ENCODE measurements at places on chromosomes 6 and 20. TPM values are rescaled to one million over a fixed set of nuclear protein-coding genes. Genes with fewer than 3 reads are reported as not detected.

Gene CST2
- not detected for total RNA-seq

DNA sequence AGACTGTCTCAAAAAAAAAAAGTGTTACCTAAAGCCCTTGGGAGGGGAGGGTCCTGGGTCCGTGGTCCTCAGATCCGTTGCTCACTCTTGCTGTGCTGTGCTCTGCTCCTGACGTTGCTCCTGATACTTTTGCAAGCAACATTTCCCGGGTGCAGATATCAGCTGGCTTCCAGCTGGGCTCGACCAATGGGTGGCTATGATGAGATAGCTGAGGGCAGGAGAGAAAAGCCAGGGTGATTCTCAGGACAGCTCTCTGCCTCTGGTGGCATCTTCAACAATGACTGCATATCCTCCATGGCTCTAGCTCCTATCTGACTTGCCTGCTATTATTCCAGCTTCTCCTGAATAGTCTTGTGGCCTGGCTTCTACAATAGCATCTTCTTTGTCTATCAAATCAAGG lies 134.5 kb downstream of the RPS12 start:
- DNase-seq = no peak

DNA sequence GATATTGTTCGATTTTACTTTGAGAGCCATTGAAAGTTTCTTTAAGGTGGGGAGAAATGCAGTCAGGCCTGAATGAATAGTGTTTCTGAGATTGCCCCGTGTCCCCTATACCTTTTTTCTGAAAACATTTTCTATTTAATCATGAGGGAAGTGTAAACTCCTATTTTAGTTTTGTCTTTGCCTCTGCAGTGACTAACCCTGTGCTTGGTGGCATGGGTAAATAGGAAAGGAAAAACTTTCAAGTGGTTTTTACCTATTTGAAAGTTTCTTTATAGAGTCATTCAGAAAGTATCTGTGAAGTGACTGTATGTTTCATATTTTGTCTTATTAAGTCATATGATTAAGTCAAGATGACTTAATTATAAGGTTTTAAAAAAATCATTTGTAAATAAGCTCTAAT lies 14.5 kb downstream of the SNRNP48 start:
- no peak for DNase-seq

Gene DDO
- total RNA-seq = 0.41 TPM

GRCh38 chr20:53805895-53806384 lies 212.3 kb upstream of the ZNF217 start:
- no peak for DNase-seq

- no peak for DNase-seq
These were observed 8.4 kb downstream of the ARFGAP1 start for GRCh38 chr20:63280929-63281545.

DNA sequence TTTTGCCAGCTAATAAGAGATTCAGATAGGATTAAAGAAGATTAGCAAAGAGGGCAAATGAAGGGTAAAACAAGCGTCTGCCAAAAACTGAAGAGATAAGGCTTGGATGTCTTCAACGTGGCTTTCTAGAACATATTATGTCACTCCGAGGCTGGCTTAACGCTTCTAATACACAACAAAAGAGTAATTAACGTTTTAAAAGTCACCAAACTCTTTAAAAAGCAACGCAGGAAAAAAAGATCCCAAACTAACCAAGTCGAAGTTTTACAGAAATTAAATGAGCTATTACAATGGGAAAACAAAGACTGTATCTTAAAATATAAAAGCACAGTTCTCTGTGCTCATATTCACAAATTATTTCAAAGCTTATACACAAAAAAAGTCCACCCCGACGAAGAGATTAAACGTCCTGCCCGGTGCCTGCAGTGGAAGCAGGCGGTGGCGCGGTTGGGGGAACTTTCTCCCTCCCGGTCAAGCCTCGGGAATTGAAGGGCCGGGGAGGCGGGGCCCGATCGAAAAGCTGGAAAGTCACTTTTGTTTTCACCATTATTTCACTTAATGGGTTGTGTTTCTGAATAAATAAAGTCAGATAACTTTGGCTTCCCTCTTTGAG lies 1.2 kb downstream of the MAK start:
- DNase-seq = peak; percentile 14

Data from prostate gland (tissue), 2 donors.